ENCODE measurements at places on chromosomes 16 and 17.

GRCh38 chr16:56894331-56894917, 29.4 kb downstream of the SLC12A3 start:
- no peak overlapping the region for H3K4me3 ChIP-seq
- DNase-seq: no peak
- peaks cover 10% of the 10 kb centered on the region for H3K4me1 ChIP-seq
- no peak overlapping the region for H3K27ac ChIP-seq
- H3K36me3 ChIP-seq: no peaks in the 10 kb centered on the region

DNA sequence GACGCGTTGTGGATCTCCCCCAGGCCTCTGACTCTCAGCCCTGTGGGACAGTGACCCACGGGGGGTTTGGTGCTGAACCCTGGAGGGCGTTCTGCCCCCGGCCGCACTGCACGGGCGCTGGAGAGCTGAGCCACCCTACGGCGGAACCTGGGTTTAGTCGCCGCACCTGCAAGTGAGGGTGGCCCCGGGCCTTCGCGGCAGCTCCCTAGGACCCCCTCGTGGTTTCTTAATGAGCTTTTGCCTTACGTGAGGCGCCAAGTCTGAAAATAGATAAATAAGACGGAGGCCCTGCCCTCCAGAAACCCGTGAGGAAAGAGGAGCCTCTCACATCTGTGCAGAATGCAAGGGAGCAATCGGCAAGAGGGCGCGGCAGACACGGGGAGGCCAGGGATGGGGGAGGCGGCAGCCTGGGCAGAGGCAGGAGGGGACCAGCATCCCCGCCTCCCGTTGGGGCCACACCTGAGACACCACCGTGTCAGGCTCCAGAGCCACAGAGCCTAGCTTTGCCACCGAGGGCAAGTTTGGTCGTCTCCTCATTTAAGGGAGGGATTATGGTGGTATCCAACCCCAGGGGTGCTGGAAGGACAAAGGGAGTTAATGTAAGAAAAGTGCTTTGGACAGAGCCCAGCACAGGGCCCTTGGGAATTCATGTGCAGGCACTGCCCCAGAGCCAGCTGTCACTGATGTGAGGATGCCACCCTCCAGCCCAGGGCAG, 153.2 kb upstream of the CHMP6 start:
- DNase-seq: no peak
- peaks cover 2% of the 10 kb centered on the region for H3K4me1 ChIP-seq
- H3K4me3 ChIP-seq: no peak overlapping the region
- no peaks in the 10 kb centered on the region for H3K27me3 ChIP-seq

DNA sequence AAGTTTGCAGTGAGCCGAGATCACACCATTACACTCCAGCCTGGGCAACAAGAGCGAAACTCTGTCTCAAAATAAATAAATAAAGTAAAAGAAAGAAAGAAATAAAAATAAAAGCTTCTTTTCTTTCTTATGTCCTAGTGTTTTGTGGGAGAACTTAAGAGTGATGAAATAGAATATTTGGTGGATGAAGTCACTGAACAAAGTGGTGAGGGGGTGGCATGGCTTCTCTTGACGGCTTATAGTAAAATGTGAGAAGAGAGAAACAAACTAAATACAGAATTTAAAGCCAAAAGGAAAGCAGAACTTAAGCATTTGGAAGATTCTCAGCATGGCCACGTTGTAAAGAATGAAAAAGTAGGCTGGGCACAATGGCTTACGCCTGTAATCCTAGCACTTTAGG, 15.3 kb downstream of the SGF29 start:
- no peak overlapping the region for H3K4me3 ChIP-seq
- H3K27me3 ChIP-seq: no peaks in the 10 kb centered on the region
- no peak for DNase-seq
- peaks cover 14% of the 10 kb centered on the region for H3K36me3 ChIP-seq
- H3K4me1 ChIP-seq: peaks cover 14% of the 10 kb centered on the region
- no peak overlapping the region for H3K27ac ChIP-seq

- no peaks in the 10 kb centered on the region for H3K36me3 ChIP-seq
- peaks cover 5% of the 10 kb centered on the region for H3K27me3 ChIP-seq
- no peaks in the 10 kb centered on the region for H3K4me1 ChIP-seq
- no peak overlapping the region for H3K4me3 ChIP-seq
- DNase-seq: no peak
These were observed 416.8 kb upstream of the CCL2 start for GRCh38 chr17:33838281-33838680.

GRCh38 chr17:31254654-31255053, 42.4 kb downstream of the OMG start:
- no peak for DNase-seq
- no peaks in the 10 kb centered on the region for H3K4me1 ChIP-seq
- no peaks in the 10 kb centered on the region for H3K27me3 ChIP-seq
- H3K36me3 ChIP-seq: no peaks in the 10 kb centered on the region
- no peak overlapping the region for H3K27ac ChIP-seq

- H3K4me1 ChIP-seq: no peaks in the 10 kb centered on the region
- no peak for DNase-seq
- H3K27ac ChIP-seq: no peak overlapping the region
- no peaks in the 10 kb centered on the region for H3K27me3 ChIP-seq
- no peaks in the 10 kb centered on the region for H3K36me3 ChIP-seq
These were observed 10.6 kb downstream of the RBFOX1 start for GRCh38 chr16:7343243-7343642.

- no peaks in the 10 kb centered on the region for H3K36me3 ChIP-seq
- H3K27ac ChIP-seq: no peak overlapping the region
- peaks cover 4% of the 10 kb centered on the region for H3K4me1 ChIP-seq
These were observed 133.3 kb upstream of the CIBAR2 start for GRCh38 chr16:85245307-85246172.

- H3K36me3 ChIP-seq: no peaks in the 10 kb centered on the region
- H3K4me3 ChIP-seq: no peak overlapping the region
- H3K4me1 ChIP-seq: no peaks in the 10 kb centered on the region
- no peak overlapping the region for H3K27ac ChIP-seq
These were observed 142.5 kb upstream of the HS3ST2 start for GRCh38 chr16:22671301-22672076.

GRCh38 chr17:49333804-49334203, 28.2 kb downstream of the ZNF652 start:
- DNase-seq: no peak
- no peaks in the 10 kb centered on the region for H3K36me3 ChIP-seq
- H3K4me1 ChIP-seq: peaks cover 27% of the 10 kb centered on the region
- no peak overlapping the region for H3K4me3 ChIP-seq

DNA sequence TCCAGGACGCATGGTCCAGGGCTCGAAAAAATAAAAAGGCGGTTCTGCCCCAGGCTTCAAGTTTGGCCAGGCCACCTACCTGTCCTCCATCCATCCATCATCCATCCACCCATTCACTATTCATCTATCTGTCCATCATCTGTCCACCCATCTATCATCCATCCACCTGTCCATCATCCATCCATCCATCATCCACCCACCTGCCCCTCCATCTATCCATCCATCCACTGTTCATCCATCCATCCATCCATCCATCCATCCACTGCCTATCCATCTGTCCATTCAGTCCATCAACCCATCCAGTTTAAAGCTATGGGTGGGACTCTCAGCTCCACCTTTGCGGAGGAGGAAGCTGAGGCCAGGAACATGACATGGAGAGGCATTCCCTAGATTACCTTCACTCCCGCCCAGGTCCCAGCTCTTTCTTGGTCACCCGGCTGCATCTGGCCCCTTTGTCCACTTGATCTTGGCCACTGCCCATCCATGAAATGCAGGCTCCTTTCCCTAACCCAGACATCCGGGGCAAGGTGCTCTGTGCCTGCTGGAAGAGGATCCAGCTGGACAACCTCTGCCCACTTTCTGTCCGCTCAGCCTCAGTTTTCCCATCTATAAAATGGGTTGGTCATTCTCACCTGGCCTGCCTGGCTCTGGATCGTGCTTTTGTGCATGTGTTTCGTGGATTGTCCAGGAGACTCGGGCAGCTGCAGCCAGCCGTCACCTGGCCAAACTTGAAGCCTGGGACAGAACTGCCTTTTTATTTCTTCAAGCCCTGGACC, 236.0 kb upstream of the CIBAR2 start:
- H3K4me3 ChIP-seq: no peak overlapping the region
- no peak overlapping the region for H3K27ac ChIP-seq
- H3K27me3 ChIP-seq: no peaks in the 10 kb centered on the region
- H3K36me3 ChIP-seq: no peaks in the 10 kb centered on the region
- no peaks in the 10 kb centered on the region for H3K4me1 ChIP-seq
- DNase-seq: no peak

GRCh38 chr16:27489421-27489820, 60.3 kb downstream of the GTF3C1 start:
- peaks cover 86% of the 10 kb centered on the region for H3K36me3 ChIP-seq
- no peaks in the 10 kb centered on the region for H3K27me3 ChIP-seq
- H3K4me3 ChIP-seq: no peak overlapping the region
- no peak overlapping the region for H3K27ac ChIP-seq
- H3K4me1 ChIP-seq: no peaks in the 10 kb centered on the region

DNA sequence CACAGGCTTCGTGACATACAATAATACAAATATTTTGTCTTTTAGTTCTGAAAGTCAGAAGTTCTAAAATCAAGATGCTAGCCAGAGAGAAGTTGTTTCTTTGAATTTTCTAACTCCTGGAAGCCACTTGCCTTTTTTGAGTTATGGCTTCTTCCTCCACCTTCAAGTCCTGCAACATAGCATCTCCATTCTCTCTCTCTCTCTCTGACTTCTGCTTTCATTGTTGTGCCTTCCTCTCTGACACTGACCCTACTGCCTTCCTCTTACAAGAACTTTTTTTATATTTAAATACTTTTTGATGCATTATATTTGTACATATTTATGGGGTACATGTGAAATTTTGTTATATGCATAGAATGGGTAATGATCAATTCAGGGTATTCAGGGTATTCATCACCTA, 205.9 kb downstream of the MAP2K6 start:
- peaks cover 2% of the 10 kb centered on the region for H3K27me3 ChIP-seq
- no peak overlapping the region for H3K27ac ChIP-seq
- no peak for DNase-seq
- H3K4me3 ChIP-seq: no peak overlapping the region
- no peaks in the 10 kb centered on the region for H3K36me3 ChIP-seq

- H3K4me3 ChIP-seq: peak overlapping the region; percentile 82
- H3K4me1 ChIP-seq: peaks cover 18% of the 10 kb centered on the region
- no peak for DNase-seq
- H3K27ac ChIP-seq: peak overlapping the region; percentile 92
- H3K36me3 ChIP-seq: peaks cover 9% of the 10 kb centered on the region
These were observed 54.5 kb downstream of the TUBD1 start for GRCh38 chr17:59838052-59838916.

GRCh38 chr17:82232322-82232820, 3.5 kb downstream of the SLC16A3 start:
- no peak for DNase-seq
- no peaks in the 10 kb centered on the region for H3K27me3 ChIP-seq
- H3K27ac ChIP-seq: no peak overlapping the region
- H3K4me3 ChIP-seq: no peak overlapping the region
- H3K4me1 ChIP-seq: peaks cover 64% of the 10 kb centered on the region
- H3K36me3 ChIP-seq: peaks cover 2% of the 10 kb centered on the region

GRCh38 chr17:77366206-77366557, 225.4 kb downstream of the SEC14L1 start:
- no peak overlapping the region for H3K4me3 ChIP-seq
- no peak for DNase-seq
- H3K27ac ChIP-seq: no peak overlapping the region
- H3K27me3 ChIP-seq: no peaks in the 10 kb centered on the region
- peaks cover 77% of the 10 kb centered on the region for H3K4me1 ChIP-seq
- no peaks in the 10 kb centered on the region for H3K36me3 ChIP-seq

DNA sequence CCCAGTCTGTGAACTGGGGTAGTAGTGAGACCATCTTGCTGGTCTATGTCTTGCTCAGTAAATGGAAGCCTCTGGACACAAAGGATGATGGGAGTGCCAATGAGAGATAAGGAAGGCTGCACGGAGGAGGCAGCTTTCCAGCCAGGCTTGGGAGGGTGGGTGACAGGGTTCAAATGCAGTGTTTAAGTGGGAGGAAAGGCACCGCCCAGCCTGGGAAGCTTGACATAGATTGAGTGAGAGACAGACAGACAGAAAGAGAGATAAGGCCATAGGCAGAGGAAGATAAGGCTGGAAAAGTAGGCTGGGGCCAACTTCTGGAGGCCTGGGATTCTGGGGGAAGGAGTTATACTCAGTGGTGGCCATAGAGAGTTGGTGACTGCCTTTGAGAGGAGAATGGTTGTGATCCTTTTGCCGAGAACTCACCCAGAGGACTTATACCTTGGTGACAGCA, 7.2 kb upstream of the COL1A1 start:
- H3K27ac ChIP-seq: no peak overlapping the region
- DNase-seq: no peak
- H3K36me3 ChIP-seq: no peaks in the 10 kb centered on the region
- H3K4me1 ChIP-seq: peaks cover 3% of the 10 kb centered on the region

GRCh38 chr16:48597563-48598387, 12.2 kb downstream of the N4BP1 start:
- no peak for DNase-seq
- no peaks in the 10 kb centered on the region for H3K27me3 ChIP-seq
- no peaks in the 10 kb centered on the region for H3K36me3 ChIP-seq
- no peak overlapping the region for H3K4me3 ChIP-seq
- H3K27ac ChIP-seq: no peak overlapping the region

DNA sequence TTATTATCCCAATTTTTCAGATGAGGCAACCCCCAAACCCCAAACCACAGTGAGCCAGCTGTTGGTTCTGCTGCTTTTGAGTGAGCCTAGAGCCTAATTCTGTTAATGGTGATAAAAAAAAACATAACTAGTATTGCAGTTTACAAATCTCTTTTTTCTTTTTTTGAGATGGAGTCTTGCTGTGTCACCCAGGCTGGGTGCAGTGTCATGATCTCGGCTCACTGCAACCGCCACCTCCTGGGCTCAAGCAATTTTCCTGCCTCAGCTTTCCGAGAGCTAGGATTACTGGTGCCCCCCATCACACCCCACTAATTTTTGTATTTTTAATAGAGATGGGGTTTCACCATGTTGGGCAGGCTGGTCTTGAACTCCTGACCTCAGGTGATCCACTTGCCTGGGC, 3.1 kb downstream of the WNT9B start:
- no peak overlapping the region for H3K4me3 ChIP-seq
- no peaks in the 10 kb centered on the region for H3K36me3 ChIP-seq
- peaks cover 30% of the 10 kb centered on the region for H3K27me3 ChIP-seq
- no peak overlapping the region for H3K27ac ChIP-seq

- H3K4me3 ChIP-seq: no peak overlapping the region
- DNase-seq: no peak
These were observed 94.9 kb downstream of the SLC39A11 start for GRCh38 chr17:72997559-72997958.

DNA sequence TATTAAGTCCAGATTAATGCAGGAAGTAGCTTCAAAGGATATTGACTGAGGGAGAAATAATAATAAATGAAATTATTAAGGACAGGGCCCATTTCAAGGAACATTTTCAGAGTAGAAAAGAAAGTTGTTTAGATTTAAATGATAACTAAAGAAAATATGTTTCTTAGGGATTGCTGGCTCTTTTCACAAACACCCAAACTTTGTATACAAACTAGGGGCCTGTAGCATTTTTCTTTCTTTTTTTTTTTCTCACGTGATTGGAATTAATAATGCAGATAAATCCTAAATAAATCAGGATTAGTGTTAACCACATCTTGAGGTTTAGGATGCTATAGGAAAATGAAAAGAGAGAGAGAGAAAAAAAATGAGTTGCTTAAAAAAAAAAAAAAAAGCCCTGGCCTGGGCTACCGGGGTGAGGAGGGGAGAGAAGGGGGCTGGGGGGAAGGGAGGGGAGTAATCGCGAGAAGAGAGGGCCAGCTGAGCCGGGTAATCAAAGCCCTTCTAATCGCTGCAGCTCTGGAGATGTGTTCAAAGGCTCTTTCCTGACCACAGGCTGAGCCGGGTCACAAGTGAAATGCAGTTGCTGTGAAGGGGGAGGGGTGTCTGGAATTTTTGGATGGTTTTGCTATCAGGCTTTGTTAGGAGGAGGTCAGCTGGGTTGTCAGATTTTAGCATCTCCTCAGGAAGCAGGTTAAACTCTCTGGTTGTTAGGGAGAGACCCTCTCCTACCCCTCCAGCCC, 104.6 kb upstream of the ZFHX3 start:
- H3K4me1 ChIP-seq: no peaks in the 10 kb centered on the region
- peaks cover 5% of the 10 kb centered on the region for H3K27me3 ChIP-seq
